IPS DF 6.9 (cell line): ENCODE measurements at places on chromosomes 7 and 10.

- DNase-seq, result no peak
These were observed 23.5 kb upstream of the PANK1 start for GRCh38 chr10:89668386-89669071.

DNA sequence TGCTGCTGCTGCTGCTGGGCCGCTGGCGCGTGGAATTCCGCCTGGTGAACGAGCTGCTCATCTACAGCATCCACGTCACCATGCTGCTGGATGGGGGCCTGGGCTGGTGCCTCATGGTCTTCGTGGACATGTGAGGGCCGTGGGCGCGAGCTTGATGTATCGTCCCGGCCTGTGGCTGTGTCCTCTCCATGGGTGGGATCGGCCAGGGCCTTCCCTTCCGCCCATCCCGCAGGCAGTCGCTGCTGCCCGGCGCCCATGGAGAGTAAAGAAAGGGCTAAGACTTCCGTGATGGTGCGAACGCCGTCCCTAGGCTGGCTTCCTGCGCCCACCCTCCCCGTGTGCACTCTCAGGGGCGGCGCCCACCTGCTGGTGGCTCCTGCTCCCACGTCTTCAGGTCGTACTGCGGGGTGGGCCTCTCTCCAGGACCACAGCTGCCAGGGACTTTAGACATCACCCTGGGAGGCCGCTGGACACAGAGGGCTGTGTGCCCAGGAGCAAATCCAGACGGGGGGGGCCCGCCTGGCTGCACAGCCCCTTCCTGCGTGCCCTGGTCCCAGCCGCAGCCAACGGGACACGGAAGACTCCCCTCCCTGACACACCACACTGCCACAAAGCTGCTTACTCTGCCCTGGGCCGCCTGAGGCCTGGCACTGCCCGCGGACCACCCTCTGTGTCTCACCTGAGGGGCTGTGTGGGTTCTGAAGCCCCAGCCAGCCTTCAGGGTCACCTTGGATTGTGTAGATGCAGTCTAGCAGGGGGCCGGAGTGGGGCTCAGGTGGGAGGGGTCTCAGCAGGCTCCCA is 167.5 kb downstream of the SEPTIN7 start:
- DNase-seq, result no peak

GRCh38 chr10:129771024-129771423 is 193.1 kb downstream of the EBF3 start:
- DNase-seq, result no peak

DNA sequence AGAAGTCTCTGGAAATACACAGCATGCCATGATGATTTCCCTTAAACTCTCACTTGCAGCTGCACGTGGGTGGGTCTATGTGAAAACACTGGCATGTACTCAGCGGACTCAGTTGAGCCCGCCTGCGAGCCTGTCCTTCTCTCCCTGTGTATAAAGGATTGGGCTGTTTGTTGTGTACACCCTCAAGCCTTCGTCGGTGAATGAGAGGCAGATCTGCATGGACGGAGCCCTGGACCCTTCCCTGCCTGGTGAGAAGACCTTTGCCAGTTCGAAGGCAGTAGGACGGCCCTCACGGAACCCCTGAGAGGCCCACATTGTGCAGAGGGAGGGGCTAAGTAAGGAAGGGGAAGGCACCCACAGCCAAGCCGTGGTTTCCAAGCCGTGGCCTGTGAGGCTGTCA is 121.2 kb downstream of the WDFY4 start:
- DNase-seq, result no peak
